ENCODE measurements at places on chromosomes 5 and 9.

- DNase-seq, result no peak
Measured at GRCh38 chr9:33265211-33265865, 489 bp downstream of the CHMP5 start.

GRCh38 chr5:99607124-99607523, 678.3 kb upstream of the CHD1 start:
- no peak for DNase-seq

- DNase-seq, result no peak
Measured at GRCh38 chr9:84701801-84702200, 32.3 kb downstream of the NTRK2 start.

DNA sequence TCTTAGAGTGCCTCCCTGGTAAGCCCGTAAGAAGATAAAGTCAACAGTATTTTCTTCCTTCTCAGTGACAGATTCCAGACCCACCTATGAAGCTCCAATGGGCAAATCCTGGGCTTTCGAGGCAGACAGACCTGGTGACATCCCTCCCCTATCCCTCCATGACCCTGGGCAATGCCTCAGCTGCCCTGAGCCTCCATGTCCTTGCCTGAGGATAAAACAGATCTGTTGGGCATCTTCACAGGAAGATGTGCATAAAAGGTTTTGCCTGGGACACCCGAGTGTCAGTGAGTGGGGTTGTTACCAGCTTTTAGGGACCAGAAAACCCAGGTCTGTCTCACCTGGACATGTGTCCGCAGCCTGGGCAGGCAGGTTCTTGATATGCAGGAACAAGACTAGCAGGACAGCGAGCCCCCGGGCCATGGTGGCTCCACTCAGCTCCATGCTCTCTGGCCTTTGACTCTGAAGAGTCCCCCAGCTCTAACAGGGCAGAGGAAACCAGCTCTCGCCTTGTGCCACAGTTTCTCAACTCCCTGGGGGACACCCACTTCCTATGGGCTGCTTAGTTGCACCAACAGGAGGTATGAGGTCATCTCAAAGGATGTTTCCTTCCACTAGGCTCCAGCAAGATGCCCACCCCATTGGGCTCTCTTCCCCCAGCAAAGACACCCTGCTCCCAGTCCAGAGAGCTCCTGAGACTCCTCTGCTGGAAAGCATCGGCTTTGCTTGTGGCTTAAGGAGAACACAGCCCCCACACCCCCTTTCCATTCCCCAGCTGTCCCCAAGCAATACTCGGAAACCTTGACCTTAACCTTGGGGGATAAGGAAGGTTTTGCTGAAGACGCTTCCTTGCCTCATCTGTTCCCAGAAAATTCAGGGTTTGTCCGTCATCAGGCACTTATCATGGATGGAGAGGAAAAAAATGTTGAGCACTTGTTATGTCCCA, at the start of gene FCN1:
FCN1 (minus strand) TSS at position 482 of the 943 bp plus-strand sequence; CDS start at position 441, 41 bp downstream.
- no peak for DNase-seq

GRCh38 chr9:71962328-71962727, 50.9 kb downstream of the C9orf85 start:
- DNase-seq, result no peak

GRCh38 chr9:3181049-3181953, 337.4 kb upstream of the PUM3 start:
- no peak for DNase-seq

- DNase-seq, result no peak
Measured at GRCh38 chr5:147400881-147401280, 109.0 kb downstream of the DPYSL3 start.

DNA sequence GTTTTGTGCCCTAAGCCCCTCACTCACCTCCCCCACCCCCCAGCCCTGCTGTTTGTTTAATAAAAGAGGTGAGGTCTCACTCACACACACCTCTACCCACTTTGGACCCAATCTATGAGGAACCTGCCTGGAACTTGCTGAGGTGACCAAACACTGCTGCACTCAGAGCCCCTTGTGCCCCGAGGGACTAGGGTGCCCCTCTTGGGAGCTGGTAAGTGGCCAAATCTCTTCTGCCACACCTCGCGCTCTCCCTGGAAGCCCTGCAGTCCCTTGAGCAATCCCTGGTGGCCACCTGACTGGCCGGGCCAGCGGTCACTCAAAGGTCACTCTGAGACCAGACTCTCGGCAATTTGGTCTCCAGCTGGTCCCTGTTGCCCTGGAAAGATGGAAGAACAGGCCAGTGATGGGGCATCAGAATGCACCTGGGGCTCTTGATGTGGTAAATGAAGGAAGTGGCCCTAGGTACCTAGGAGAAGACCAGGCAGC, 157.2 kb downstream of the MED10 start:
- no peak for DNase-seq

DNA sequence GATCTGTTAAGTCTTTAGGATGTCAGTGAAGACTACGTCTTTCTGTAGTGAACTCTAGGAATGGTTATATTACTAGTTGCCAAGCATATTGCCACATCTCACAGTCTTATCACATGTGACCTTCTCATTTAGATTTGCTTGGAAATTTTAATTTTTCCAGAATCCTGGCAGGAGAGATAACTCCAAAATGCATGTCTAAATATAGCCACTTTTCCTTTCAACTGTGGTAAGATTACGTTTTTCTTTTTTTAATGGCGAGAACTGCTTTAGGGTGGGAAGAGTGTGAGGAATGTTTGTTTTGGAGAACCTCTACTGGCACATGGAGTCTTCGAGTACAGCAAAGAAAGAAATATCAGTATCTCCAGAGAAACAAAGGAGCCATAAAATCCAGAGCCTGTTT, 91.7 kb upstream of the ADAMTSL1 start:
- no peak for DNase-seq

GRCh38 chr5:150624334-150625163, 15.9 kb upstream of the SYNPO start:
- no peak for DNase-seq

GRCh38 chr9:37926737-37927118, 22.8 kb upstream of the SLC25A51 start:
- no peak for DNase-seq

- no peak for DNase-seq
Measured at GRCh38 chr9:77290373-77290772, 113.0 kb downstream of the VPS13A start.

GRCh38 chr9:119164716-119165115, 204.5 kb downstream of the BRINP1 start:
- DNase-seq, result no peak

- DNase-seq, result no peak
Measured at GRCh38 chr5:59390989-59391388, 502.5 kb downstream of the PDE4D start.

GRCh38 chr9:5899292-5899691, 8.6 kb downstream of the MLANA start:
- DNase-seq, result no peak

DNA sequence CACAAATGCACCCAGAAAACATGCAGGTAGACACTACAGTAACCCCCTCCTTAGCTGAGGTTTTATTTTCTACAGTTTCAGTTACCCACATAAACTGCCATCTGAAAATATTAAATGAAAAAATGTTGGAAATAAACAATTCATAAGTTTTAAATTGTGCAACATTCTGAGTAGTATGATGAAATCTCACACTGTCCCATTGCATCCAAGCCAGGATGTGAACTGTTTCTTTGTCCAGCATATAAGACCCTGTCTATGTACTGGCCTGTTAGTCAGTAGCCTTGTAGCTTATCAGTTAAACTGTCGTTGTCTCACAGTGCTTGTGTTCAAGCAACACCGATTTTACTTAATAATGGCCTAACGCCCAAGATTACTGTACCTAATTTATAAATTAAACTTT, 630.5 kb downstream of the ANXA1 start:
- no peak for DNase-seq

- DNase-seq, result no peak
Measured at GRCh38 chr9:18405240-18405639, 68.7 kb upstream of the ADAMTSL1 start.

DNA sequence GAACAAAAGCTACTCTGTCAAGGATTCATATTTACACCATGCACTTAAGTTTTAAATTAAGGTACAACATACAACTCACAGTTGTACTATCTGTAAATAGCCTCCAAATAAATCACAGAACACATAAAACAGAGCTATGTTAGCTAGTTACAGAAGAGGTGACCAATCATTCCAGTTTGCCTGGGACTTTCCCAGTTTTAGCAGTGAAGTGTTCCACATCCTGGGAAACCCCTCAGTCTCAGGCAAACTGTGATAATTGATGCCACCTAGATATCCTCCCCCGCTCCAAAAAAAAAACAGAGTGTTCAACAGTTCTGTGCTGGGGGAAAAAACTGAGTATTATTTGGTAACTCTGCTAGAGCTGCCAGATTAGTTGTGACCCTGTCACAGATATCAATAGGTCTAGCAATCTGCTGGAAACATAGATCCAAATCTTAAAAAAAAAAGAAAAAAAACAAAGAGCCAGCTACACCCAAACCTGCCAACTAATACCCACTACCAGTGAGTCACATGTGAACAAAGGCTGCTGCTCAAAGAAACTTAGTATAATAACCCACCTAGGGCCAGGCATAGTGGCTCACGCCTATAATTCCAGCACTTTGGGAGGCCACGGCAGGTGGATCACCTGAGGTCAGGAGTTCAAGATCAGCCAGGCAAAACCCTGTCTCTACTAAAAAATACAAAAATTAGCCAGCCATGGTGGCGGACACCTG, 5.7 kb downstream of the TBCA start:
- DNase-seq, result no peak

- no peak for DNase-seq
Measured at GRCh38 chr9:74570879-74571512, 73.9 kb downstream of the RORB start.

DNA sequence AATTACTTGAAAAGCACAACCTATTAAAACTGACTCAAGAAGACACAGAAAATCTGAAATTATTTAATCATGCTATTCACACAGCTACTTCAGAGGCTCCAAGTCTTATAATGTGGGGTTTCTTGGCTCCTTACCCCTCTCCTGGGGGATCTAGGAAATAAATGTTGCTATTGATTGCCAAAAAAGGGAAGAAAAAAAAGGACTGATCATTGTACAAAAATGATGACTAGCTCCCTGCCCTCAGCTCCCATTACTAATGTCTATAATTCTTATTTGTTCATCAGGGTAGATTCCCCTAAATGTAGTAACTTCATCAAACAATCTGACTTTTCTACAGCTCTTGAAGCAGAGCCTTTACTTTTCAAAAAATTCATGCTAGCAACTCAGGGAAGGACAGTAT, 3.3 kb upstream of the SMC5 start:
- DNase-seq, result no peak

GRCh38 chr9:87643778-87644570, 81.9 kb upstream of the CTSL start:
- DNase-seq, result no peak

DNA sequence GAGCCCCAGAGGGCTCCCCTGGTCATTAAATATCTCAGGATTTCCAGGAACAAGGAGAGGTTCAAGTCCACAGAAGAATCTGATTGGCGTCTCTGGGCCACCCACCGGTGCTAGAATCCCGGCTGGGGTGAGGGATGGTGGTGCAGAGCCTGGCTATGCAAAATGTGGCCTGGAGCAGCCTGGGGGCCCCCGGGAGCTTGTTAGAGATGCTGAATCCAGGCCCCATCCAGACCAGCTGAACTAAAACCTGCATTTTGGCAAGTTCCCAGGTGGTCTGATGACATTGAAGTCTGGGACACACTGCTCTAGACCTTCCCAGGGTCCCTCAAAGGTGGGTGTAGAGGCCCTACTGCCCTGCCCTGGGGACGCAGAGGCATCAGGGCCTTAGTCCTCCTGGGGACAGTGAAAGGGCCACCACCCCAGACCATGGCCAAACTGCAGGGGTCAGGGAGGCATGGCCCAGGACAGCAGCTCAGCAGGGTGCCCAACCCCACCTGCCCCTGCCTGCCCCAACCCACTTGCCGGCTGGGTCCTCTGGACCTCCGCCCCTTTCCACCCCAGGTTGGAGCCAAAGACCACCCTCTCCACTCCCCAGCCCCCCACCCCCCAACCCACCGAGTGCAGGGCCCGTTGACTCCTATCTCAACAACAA, 34.7 kb downstream of the ADAMTS2 start:
- DNase-seq, result no peak

GRCh38 chr5:110377943-110378342, 348.5 kb downstream of the TMEM232 start:
- DNase-seq, result no peak

DNA sequence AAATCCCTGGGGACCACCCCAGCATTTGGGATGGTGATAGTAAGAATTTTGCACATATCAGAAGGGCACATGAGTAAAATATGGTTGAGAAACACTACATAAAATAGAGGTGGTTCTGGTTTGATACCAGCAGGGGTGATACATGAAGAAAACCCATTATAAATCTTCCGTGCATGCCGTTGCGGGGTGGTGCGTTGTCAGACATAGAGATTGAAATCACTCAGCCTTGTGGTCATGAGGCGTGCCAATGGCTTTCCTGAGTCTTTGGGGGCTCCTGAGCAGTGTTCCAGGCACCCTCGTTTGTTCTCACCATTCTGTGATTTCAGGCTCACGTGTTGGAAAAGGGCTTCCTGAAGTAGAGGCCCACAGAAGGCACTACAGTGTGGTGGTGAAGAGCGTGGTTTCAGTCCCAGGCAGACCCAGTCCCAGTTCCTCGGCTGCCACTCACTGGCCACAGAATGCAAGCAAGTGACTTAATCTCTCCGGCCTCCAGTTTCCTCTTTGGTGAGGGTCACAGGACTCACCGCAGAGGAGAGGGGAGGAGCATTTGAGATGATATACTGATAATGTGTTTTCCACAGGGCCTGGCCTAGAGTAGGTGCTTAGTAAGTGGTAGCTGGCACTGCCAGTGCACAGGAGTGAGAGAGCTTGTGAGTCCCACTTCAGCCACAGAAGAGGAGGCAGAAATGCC, 20.5 kb upstream of the GLRX start:
- DNase-seq, result no peak

DNA sequence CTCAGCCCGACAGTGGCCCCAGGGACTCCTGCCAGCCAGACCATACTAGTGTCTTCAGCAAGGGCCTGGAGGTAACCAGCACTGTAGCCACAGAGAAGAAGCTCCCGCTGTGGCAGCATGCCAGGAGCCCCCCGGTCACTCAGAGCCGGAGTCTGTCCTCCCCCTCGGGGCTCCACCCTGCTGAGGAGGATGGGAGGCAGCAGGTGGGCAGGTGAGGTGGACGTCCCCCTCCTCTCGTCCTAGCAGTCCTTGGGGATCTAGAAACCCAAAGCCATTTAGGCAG, 28.0 kb upstream of the LRRC14B start:
- DNase-seq, result no peak

DNA sequence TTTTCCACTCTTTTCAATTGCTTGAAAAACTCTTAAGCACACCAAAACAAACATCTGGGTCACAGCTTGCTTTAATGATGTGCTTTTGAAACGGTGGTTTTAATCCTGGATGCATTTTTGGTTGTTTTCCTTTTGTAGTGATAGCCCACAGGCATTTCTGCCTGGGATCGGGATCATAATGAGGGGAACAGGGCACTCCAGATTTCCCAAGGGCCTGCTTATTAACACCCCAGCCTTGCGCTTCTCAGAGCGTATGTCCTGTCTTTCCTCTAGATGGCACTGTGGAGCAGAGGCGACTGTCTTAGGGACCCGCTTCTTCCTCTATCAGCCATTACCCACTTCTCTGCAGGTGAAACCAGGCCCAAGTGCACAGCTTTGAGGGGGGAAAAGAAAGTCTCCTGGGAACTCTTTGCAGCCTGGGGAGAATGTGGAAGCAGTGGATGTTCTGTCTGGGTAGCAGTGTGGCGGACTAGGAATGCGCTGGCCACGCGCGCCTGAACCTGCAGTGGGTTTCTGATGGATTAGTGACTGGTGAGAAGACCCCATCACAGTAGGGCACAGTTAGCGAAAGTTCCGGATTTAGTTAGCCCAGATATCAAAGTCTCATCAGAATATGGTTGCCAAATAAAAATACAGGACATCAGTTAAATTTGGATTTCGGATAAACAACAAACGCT, 190.1 kb downstream of the GNA14 start:
- peak; percentile 15 for DNase-seq
